Hematopoietic multipotent progenitor cell treated with erythropoietin and hydrocortisone succinate and interleukin-3 and kit ligand, for 15 days (in vitro differentiated cells): ENCODE measurements at places on chromosomes 1 and 21.

- DNase-seq: no peak
Observed at GRCh38 chr1:115059316-115059715, 29.7 kb downstream of the TSHB start.

GRCh38 chr1:204493145-204493983 lies 1.2 kb downstream of the PIK3C2B start:
- no peak for DNase-seq

GRCh38 chr21:15775981-15776380 lies 46.2 kb downstream of the USP25 start:
- DNase-seq: no peak

DNA sequence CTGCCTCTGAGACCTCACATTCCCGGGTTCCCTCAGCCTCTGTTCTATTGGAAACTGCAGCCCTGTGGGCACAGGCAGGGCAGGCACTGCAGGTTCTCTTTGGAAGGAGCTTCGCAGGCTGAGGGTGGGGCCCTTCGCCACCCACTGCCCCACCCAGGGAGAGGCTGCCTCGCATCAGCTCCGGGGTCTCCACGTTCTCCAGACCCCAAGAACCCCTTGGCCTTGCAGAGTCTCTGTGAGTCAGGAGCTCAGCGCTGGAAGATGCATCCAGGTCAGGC lies 8.6 kb upstream of the C1orf159 start:
- DNase-seq: no peak

GRCh38 chr1:214464445-214465287 lies 86.7 kb downstream of the PTPN14 start:
- DNase-seq: no peak

DNA sequence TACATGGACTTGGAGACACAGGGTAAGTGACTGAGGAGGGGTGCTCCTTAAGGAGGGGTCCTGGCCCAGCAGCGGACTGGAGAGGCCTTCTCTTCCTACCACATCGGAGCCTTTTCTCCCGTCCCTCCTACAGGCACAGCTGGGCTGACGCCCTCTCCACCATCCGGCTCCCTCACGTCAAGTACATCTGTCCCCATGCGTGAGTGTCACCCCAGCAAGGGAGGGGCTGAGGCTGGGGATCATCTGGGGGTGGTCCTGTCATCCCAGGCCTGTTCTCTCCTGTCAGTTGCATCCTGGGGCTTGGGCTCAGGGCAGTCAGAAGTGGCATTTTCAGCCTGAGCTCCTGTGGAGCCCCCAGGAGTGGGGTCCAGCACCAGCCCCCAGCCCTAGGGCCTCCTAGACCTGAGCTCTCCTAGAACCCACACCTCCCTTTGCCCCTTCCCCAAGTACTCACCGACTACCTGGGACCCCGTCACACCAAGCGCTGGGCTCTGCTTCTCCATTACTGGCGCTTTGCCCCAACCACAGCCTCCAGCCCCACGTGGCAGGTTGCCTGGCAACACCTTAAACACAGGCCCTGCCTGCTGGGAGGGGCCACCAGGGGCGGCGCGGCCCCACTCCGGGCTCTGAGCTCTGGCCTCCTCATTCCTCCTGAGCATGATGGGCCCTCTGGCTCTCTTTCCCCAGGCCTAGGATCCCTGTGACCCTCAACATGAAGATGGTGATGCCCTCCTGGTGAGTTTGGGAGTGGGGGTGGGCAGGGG lies 2.3 kb downstream of the LYPLA2 start:
- peak; percentile 83 for DNase-seq

GRCh38 chr1:41776891-41777441 lies 141.8 kb downstream of the HIVEP3 start:
- DNase-seq: no peak

DNA sequence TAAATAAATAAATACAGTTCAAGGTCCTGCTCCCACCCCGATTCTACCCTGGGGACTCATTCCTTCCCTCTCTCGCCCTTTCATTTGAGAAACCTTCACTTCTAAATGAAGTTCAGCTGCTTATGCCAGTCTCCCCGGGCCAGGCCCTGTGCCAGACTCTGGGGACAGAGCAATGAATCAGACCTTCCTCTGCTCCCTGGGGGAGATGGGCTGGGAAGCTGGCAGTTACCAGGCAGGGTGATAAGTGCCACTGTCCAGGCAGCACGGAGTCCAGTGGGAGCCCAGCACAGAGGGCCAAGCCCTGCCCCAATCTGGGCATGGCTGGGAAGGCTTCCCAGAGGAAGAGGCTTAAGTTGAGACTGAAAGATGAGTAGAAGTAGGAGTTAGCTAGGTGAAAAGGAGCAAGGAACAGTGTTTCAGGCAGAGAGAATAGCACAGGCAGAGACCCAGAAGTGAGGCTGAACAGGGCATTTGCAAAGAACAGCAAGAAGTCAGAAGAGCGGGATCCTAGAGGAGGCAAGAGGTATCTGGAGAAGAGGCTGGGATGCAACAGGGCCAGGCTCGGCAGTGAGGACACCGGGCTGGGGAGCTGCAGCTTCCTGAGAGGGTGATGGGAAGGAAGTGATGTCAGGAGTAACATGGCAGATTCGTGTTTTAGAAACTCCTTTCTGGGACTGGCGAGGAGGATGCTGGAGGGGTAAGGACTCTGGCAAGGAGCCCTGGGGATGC lies 13.5 kb downstream of the KCNQ4 start:
- DNase-seq: no peak

DNA sequence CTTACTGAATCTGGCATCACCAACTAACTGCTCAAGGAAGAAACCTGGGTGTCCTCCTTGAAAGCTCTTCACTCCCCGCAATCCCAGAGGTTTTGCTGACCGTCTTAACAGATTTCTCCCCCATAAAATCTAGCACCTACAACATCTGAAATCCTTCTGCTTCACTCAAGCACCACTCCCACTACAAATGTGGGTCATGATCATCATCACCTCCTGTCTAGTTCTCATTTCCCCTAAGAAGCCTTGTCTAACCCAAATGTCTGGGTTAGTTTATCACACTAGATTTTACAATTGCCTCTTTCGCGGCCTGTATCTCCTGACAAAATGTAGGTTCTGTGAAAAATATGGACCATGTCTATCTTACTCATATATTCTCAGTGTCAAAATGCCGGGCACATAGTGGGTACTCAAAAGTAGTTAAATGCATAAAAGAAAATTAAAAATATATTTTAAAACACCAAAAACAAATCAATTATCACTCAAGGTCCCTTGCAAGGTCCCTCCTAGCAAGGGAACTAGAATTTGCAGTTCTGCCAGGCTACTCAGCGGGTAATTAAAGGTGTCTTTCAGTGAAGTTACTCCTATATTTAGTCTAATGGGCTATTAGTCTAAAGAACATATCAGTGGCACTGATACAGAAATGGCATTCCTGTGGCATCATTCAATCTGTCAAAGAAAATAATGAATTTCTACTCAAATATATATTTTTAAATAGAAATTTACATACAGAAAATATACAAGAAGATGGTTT lies 19.6 kb downstream of the C21orf91 start:
- no peak for DNase-seq

- DNase-seq: no peak
Observed at GRCh38 chr1:106944721-106945120, 111.8 kb upstream of the PRMT6 start.

GRCh38 chr1:32984455-32985171 lies 20.0 kb upstream of the RNF19B start:
- no peak for DNase-seq

- no peak for DNase-seq
Observed at GRCh38 chr1:100931716-100932115, 35.8 kb downstream of the SLC30A7 start.

DNA sequence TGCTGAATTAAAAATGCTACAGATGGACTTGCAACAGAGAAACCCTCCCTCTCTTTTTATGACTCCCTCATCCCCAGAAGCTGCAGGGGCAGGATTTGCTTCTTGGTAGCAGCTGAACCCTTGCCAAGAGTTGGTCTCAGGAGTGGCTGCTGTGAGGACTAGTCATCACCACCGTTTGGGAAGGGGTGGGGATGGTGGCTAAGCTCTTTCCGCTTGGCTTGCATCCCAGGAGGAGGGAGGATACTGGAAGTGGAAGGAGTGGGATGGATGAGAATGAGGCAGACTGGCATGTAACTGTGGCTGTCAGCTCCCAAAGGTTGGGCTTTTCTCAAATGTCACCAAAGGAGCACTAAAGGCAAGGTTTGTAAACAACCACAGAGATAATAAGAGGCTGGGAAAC lies 50.8 kb upstream of the COL24A1 start:
- DNase-seq: no peak

DNA sequence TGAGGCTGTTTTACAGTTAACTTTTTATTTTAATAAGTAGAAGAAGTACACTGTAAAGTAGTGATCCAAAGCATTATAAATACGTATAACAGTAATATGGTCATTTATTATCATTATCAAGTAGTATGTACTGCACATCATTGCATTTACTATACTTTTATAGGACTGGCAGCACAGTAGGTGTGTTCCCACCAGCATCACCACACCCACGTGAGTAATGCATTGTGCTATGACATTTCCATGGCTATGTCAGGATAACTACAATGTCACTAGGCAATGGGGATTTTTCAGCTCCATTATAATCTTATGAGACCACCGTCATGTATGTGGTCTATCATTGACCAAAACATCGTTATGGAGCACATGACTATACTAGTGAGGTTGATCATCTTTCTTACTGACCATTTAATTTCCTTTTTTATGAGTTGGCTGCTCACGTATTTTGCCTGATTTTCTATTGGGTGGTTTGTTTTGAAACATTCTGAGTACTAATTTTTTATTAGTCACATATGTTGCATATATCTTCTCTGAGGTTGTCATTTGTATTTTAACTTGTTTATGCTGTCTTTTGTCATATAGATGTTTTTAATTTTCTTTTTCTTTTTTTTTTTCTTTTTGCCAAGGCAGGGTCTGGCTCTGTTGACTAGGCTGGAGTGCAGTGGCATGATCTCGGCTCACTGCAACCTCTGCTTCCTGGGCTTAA lies 25.3 kb upstream of the SHCBP1L start:
- no peak for DNase-seq

- no peak for DNase-seq
Observed at GRCh38 chr1:235045034-235045690, 83.5 kb downstream of the TOMM20 start.

DNA sequence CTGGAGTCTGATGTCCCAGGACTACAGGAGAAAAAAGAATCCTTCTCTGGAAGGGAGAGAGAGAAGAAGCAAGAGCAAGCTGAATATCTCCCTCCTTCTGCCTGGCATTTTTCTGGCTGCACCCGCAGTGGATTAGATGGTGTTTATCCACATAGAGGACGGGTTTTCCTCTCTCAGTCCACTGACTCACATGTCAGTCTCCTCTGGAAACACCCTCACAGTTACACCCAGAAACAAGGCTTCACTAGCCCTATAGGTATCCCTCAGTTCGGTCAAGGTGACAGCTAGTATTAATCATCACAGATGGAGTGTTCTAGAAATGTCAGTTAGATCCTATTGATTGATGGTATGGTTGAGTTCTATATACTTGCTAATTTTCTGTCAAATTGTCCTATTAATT lies 87.9 kb downstream of the RHOU start:
- DNase-seq: no peak

DNA sequence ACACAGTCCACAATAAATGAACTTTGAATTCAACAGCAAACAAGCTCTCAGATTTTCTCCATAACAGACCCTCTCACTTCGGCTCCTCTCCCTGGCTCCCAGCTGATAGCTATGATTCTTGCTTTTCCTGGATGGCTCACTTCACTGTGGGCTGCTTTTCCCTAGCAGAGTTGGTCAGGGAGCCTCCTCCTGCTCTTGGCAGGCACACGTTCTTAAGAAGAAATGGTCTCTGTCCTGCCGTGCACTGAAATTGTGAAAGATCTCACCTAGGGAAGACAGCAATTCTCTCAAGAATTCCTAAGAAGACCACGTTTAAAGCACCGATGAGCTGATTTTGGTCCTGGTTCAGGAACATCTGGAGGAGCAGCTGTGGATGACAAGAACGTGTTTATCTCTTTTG lies 148.5 kb upstream of the KCNK2 start:
- DNase-seq: no peak

- no peak for DNase-seq
Observed at GRCh38 chr1:220339581-220339980, 67.3 kb upstream of the RAB3GAP2 start.

DNA sequence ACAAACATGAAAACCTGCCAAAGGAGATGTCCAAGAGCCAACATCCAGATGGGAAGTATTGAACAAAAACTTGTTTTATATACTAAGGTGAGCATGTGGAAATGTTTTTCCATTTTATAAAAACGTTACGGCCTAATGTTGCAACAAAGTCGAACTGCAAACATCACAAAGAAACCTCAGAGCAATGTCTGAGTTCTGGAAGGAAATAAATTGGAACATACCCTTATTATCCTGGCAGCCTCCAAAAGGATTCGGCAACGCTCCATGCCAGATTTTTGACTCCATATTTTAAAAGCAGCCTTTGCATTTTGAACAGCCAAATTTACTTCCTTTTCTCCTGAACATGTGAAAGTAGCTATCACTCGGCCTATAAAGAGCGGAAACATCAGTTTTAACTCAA lies 3.3 kb downstream of the ALDH9A1 start:
- no peak for DNase-seq

GRCh38 chr1:79617777-79618176 lies 611.2 kb upstream of the ADGRL4 start:
- no peak for DNase-seq

GRCh38 chr1:166927701-166928100 lies 47.6 kb downstream of the ILDR2 start:
- DNase-seq: no peak

DNA sequence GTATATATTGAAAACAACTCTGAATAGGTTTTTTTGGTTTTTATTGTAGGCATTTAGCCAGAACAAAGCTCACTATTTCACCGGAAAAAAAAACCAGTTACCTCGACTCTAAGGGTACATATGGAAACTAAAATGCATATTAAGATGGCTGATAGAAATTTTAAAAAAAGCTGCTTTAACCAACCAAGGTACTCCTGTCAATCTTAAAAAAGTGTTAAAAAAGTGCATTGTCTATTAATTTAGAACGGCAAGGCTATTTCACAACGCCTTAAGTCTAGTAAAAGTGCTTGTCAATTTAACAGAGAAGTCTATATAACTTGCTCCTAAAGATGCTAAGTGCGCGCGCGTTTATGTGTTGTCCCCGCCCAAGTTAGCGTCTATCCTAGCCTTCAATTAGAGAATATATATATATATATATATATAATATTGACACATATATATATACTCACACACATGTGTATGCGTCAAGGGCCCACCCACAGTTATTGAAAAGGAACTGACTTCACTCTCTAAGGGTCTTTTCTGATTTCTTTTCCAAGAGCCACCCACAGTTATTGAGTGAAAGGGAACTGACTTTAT lies 934 bp downstream of the ASPM start:
- DNase-seq: peak; percentile 25

GRCh38 chr1:172005856-172006255 lies 164.6 kb downstream of the DNM3 start:
- no peak for DNase-seq
